ENCODE measurements at places on chromosomes 5 and 9.

- no peak for DNase-seq
Measured at GRCh38 chr5:95786821-95787418, 35.6 kb downstream of the GLRX start.

DNA sequence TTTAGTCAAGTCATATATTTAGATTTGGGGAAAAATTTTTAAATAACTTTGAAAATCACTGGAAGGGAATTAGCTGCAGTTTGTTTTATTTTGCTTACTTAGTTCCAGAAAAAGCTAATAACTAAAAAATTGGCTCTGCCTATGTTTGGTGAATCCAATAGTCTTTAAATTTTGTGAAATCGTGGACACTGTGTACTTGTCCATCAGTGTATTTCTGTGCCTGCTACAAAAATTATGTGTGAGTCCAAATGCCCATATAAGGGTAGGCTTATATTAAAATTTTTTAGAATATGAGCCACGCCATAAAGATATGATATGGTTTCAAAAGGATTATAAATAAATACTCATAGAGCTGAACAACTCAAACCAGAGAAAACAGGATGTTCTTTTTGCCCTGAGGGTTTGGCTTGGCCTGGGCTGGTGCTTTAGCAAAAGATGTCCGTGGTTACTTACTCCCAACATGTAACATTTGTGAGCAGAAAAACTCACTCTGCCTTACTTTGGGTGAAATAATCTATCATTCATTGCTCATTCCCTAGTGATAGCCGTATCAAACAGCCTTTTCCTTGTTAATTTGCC, 133.2 kb upstream of the PRLR start:
- no peak for DNase-seq

DNA sequence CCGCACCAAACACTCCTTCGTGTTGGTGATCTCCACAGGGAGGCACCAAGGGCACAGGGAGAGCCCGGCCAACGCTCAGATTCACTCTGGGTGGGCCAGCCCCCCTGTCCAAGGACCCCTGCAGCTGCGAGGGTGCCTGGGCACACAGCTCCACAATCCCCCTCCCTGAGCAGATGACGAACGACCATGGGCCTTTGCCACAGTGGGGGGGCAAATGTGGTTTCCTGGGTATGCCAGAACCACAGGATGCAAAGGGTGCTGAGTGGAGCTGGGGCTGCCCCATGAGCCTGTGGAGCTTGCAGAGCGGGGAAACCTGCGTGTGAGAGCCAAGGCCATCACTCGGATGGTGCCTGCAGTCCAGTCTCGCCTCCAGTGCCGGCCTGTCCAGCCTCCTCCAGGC, 31.0 kb downstream of the LPCAT1 start:
- no peak for DNase-seq

GRCh38 chr5:113215401-113216060, 219.3 kb downstream of the TSSK1B start:
- no peak for DNase-seq

- no peak for DNase-seq
Measured at GRCh38 chr9:5910413-5911057, 19.8 kb downstream of the MLANA start.

- DNase-seq: no peak
Measured at GRCh38 chr5:133859073-133859472, 109.4 kb downstream of the C5orf15 start.

DNA sequence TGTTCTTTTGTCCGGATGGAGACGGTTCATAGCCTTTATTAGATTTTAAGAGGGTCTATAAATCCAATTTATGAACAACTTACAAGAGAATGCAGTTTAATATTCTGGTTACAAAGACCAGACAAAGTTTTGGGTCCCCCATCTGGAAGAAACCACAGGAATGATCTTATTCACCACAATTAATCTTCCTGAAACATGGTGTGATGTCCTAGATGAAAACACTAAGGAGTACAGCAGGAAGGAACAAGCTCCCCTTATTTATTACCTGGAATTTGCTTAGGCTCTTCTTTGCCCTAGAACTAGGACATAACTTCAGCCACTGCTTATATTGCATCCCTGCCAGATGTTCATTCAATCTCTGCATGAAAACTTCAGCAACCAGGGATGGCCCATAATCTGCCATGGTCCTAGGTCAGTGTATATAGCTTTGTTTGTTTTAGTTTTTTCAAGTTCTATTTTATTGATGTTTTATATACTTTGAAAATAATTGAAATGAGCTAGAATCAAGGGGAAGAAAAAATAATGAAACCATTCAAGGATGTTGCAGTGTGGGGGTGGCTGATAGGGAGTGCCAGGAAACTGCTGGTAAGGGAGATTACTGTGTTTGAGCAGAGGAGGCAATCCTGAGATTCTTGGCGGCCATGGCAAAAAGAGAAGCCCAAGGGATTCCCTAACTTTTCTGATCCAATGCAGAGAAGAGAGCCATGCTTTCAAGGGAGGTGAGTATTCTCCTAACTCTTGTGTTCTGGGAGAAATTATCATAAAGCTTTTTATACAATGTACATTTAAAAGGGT, 16.8 kb downstream of the TXNDC8 start:
- no peak for DNase-seq

- DNase-seq: no peak
Measured at GRCh38 chr5:45796959-45797553, 100.9 kb upstream of the HCN1 start.

GRCh38 chr5:28543473-28544098, 1505.2 kb upstream of the CDH9 start:
- DNase-seq: no peak

- no peak for DNase-seq
Measured at GRCh38 chr9:94084314-94084713, at the start of gene PTPDC1. TSS of gene PTPDC1 (plus strand) at chr9:94084464. CDS start at chr9:94084531, 67 bp downstream.

- DNase-seq: no peak
Measured at GRCh38 chr5:154370813-154371212, 75.0 kb upstream of the SAP30L start.

- no peak for DNase-seq
Measured at GRCh38 chr9:89746385-89747116, 141.7 kb downstream of the GADD45G start.

DNA sequence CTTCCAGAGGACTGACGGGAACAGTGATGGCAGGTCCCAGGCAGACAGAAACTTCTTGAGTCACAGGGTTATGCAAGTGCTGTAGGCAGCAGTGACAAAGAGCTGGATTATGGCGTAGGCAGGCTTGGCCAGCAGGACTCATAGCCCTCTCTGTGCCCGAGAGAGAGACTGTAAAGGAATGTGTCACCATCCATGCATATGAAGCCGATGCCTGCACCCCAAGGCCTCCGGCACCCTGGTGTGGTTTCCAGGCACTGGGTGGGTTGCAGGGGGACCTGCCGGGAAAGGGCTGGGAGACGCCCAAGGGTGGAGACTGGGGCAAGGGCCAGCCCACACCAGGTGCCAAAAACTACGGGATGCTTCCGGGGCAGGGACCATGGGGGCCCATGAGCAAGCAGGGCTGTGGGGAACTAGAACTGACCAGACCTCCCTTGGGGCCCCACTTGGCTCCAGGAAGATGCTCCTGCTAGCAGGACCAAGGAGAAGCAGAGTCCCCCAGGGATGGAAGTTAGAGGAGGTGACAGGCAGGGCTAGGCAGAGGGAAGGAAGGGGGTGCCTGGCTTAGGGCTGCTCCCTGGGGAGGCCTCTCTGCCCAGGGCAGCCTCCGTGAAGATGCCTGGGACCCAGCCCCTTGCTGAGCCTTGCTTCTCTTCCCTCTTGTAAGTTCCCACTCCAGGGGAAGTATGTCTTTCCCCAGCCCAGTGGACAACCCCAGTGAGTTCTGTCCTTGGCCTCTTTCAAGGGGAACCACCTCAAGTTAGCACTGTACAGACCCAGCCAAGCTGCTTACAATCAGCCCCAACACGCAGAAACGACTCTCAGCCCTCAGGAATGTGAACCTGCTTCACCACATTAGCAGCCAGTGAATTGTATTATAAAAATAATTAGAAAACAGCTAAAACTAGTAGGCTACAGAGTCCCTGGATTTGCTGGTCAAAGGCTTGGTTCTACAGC, 10.5 kb upstream of the IPPK start:
- no peak for DNase-seq

GRCh38 chr5:36647046-36647445, 40.6 kb downstream of the SLC1A3 start:
- no peak for DNase-seq

DNA sequence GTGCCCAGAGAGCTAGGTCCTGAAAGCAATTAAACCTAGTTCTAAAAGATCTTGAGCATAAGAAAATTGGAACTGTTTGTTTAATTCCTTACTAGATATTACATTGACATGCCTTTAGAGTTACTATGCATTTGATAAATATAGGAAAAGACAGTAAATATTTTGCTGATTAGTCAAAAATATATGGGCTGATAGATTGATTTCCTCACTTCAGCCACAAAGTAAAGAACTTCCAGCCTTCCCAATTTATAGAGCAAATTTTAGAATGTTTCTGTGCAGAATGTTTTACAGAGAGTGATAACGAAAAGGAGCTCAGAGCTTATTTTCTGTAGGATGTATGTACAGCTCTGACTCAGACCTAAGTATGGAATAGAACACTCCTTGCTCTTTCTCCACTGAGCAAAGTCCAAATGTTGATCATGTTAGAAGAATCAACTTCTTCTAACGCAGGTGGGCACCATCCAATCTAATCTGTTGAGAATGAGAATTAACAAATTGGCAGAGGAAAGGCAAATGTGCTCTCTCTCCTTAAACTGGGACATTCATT, 72.9 kb upstream of the PAM start:
- no peak for DNase-seq

DNA sequence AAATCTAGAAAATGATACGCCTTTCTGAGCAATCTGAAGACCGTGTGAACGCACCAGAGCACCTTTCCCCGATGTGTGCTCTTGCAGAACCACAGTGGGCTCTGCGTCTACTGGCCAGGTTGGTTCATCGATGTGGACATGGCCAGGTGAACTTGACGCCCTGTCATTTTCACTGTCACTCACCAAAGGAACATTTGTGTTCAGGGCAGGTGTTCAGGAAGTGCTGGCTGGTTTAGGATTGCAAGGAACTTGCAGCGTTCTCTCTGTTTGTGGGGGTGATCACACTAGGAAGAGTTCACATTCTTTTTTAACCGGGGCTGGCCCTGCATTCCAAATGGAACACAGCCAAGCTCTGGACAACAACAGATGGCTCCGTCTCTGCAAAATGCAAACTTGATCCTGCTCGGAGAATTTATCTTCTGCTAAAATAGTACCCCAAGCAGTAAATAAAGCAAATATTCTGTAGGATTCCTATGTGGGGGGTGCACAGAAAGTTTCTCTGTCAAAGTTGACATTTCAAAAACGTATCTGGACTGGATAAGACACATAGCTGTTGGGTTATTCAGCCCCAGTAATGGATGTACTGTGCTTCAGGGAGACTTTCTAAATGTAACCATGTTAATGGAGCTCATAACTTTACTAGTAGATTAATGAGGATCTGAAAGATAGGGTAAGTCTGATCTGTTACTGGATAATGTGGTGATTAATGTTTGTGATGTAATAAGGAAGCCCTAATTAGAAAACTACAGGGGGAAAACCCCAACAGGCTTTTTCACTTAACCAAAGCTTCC, 45.7 kb upstream of the FANCC start:
- DNase-seq: no peak

- no peak for DNase-seq
Measured at GRCh38 chr9:33881635-33882034, 64.7 kb downstream of the UBE2R2 start.

DNA sequence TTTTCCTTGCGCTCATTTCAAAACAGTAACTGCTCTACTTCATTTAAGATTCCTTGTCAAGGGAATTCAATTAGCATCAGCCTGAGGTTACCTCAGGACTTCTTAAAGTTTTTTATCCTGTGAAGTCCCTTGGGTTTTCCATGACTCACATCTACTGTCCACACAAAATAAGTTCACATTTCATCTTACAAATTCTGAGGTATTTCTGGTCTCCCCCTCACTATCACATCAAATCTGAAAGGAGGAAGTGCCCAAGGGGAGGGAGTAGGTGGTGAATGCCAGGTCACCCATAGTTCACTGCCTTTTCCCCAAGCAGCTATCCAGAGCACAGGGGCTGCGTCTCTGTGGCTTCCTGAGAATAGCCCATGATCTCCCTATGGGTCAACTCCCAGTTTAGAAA, 227.1 kb upstream of the NREP start:
- no peak for DNase-seq

- no peak for DNase-seq
Measured at GRCh38 chr9:130956636-130957450, 17.8 kb upstream of the FIBCD1 start.

GRCh38 chr5:90184764-90185163, 224.8 kb downstream of the CETN3 start:
- DNase-seq: no peak

DNA sequence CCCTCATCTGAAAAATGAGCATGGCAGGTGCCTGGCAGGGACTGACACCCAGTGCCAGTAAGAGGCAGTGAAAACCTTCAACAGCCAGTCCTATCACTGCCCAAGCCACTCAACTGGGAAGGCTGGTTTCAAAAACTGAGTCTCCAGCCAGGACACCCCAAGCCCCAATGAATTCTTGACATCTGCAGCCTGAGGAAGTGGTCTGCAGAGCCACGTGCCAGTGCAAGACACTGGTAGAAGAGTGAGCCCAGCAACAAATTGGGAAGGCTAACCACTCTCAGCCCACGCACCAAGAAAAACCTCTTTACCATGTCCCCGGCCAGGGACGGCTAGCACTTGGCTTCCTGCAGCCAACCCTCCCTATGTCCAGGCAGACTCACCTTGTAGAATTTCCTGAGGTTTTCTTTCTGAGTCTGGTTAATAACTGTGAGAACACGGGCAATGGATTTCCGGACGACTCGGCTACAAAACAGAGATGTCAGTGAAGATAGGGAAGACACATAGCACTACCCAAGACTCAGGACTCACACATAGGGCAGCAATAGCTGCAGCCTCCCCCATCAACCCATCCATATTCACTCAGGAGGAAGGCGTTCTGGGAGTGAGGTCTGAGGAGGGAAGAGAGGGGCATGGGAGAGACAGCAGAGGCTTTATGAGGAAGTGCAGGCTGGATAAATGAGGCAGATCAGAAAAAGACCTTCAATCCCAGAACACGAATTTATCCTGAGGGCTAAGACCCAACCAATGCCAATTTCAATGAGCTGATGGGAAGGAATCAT, 1.8 kb downstream of the RPL35 start:
- no peak for DNase-seq

DNA sequence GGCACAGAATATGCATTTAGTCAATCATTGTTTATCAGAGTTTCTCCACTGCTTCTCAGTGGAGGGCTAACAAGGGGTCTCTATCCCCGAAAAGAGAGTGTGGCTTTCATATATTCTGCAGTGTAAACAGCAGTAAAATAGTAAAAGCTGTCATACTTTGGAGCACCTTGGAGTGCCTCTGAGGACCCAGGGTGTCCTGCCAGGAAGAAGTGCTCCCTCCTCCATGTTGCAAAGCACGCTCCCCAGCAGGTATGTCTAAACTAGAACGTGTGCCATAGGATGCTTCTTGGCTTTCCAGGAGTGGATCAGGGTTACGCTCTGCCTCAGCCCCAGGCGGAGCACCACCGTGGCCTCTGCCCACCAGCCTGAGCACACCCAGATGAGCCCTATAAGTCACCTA, 8.5 kb upstream of the TJP2 start:
- DNase-seq: no peak

DNA sequence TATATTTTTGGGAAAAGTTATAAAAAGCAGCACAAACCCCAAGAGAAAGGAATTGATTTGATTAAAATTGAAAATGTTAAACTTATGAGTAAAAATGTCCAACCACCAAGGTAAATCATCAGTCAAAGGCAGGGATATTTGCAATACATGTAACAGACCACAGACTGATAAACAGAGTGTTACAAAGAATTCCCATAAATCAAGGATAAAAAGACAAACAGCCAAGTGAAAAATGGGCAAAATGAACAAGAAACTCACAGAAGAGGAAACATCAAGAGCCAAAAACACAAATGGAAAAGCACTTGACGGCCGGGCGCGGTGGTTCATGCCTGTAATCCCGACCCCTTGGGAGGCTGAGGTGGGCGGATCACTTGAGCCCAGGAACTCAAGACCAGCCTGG, 81.3 kb upstream of the HRH2 start:
- DNase-seq: no peak

All from mesothelial cell of epicardium (in vitro differentiated cells).